Upper lobe of left lung (tissue), 6 donors: ENCODE measurements at places on chromosomes 11 and 22. TPM values are rescaled to one million over a fixed set of nuclear protein-coding genes. Genes with fewer than 3 reads are reported as not detected.

- H3K27me3 ChIP-seq = no peaks in the 10 kb centered on the region
- H3K4me3 ChIP-seq = no peak overlapping the region
- DNase-seq = no peak
- no peaks in the 10 kb centered on the region for H3K4me1 ChIP-seq
Observed at GRCh38 chr11:73838443-73839122, 38.1 kb downstream of the COA4 start.

DNA sequence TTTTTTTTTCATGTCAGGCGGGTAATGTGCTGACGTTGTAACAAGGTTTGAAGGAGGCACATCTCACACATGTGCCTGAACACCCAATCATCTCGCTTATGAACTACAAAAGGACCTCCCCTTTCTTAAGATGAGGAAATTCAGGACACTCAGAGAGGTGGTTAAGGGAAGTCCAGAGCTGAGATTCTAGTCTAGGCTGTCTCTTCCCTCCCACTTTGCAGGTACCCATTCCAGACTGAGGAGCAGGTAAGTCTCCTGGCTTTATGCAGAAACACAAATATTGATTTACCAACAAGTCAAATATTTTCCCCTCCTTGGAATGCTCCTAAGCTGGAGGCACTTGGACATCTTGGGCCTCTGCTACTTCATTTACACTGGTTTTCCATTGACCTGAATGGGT lies 122.9 kb upstream of the CADM1 start:
- no peak overlapping the region for H3K4me3 ChIP-seq
- no peaks in the 10 kb centered on the region for H3K4me1 ChIP-seq
- H3K27me3 ChIP-seq = no peaks in the 10 kb centered on the region
- DNase-seq = no peak
- H3K27ac ChIP-seq = no peak overlapping the region

GRCh38 chr11:64003807-64004589 lies 17.8 kb downstream of the OTUB1 start:
- peaks cover 47% of the 10 kb centered on the region for H3K4me1 ChIP-seq
- peaks cover 1% of the 10 kb centered on the region for H3K36me3 ChIP-seq
- no peak overlapping the region for H3K27ac ChIP-seq
- H3K4me3 ChIP-seq = no peak overlapping the region

DNA sequence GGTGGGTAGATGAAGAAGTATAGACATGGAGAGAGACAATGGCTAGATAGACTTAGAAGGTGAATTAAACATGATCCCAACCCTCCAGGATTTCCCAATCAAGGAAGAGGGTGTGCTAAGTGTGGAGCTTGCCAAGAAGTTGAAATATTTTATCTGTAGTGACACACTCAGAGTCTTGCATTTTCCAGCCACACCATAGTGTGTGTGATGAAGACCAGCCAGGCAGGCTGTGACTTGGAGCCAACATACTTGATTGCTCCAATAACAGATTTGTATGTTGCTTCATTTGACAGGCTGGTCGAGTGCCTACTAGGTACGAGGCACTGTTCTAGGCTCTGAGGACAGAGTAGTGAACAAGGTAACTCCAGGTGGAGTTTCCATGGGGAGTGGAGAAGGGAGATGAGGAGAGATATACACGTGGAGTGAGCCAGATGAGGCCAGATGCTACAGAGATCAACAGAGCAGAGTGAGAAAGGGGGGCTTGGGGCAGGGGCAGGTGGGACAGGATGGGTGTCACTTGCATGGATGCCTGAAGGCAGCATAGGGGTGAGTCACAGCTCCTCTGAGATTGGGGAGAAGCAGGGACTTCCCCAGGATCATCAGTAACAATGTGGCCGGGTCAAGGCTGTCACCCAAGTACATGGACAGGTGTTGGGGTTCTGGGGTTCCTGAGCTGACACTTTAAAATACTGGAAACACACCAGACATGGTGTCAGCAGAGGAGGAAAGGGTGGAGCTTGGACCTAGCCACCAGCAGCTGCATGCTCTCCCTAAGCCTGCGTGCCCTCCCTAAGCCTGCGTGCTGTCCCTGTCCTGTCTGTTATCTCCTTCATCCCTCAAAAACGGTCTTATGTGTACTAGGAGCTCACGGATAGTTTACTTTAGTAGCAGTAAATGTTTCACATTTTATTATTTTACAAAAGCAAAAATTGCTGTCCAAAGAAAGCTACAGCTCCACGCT lies 23.6 kb downstream of the PDGFB start:
- H3K27me3 ChIP-seq = no peaks in the 10 kb centered on the region
- no peak overlapping the region for H3K27ac ChIP-seq
- no peak overlapping the region for H3K4me3 ChIP-seq
- H3K4me1 ChIP-seq = no peaks in the 10 kb centered on the region
- no peak for DNase-seq
- no peaks in the 10 kb centered on the region for H3K36me3 ChIP-seq

- H3K27ac ChIP-seq = no peak overlapping the region
- no peaks in the 10 kb centered on the region for H3K36me3 ChIP-seq
- H3K27me3 ChIP-seq = no peaks in the 10 kb centered on the region
- DNase-seq = peak; percentile 94
Observed at GRCh38 chr11:57349491-57350274, 11.5 kb downstream of the P2RX3 start.

DNA sequence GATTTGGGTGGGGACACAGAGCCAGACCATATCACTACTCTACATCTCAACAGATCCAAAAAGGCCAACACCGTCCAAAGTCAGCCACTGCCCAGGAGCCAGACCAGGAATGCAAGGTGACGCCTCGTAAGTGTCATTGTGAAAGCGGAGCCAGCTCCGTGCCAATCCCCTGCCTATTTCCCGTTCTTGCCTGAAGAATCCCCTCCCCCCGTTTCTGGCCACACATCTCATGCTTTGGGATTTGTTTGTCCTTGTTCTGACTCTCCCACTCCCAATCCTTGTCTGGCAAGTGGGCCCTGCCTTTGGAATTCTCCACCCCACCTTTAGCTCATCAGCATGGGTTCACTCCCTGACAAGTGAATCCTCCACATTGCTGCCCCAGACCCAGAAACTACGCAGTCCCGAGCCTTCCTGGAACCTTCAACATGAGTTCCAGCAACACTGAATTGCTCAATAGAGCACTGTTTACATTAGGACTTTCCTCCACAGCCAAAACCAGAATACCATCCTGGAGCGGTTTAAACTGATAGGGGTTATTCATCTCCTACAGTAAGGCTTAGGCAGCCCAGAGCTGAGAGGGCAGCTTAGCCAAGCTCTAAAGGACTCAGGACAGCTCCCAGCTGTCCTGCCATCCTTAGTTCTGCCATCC lies 6.0 kb upstream of the SLC35C1 start:
- no peak overlapping the region for H3K4me3 ChIP-seq
- peak overlapping the region; percentile 74 for H3K27ac ChIP-seq
- peak; percentile 83 for DNase-seq
- no peaks in the 10 kb centered on the region for H3K27me3 ChIP-seq
- H3K4me1 ChIP-seq = peaks cover 13% of the 10 kb centered on the region

- no peak overlapping the region for H3K4me3 ChIP-seq
- H3K27me3 ChIP-seq = no peaks in the 10 kb centered on the region
- H3K27ac ChIP-seq = no peak overlapping the region
- peaks cover 11% of the 10 kb centered on the region for H3K4me1 ChIP-seq
- no peaks in the 10 kb centered on the region for H3K36me3 ChIP-seq
Observed at GRCh38 chr11:133946541-133947318, 10.0 kb downstream of the IGSF9B start.

- no peak overlapping the region for H3K27ac ChIP-seq
- peaks cover 22% of the 10 kb centered on the region for H3K4me1 ChIP-seq
- no peak for DNase-seq
- H3K36me3 ChIP-seq = no peaks in the 10 kb centered on the region
- peaks cover 4% of the 10 kb centered on the region for H3K27me3 ChIP-seq
Observed at GRCh38 chr11:67054346-67054835, 2.3 kb upstream of the RHOD start.

GRCh38 chr22:24191381-24191841 lies 10.1 kb downstream of the SUSD2 start:
- no peaks in the 10 kb centered on the region for H3K36me3 ChIP-seq
- H3K4me3 ChIP-seq = no peak overlapping the region

GRCh38 chr11:60991457-60991856 lies 20.0 kb downstream of the CD6 start:
- no peak overlapping the region for H3K27ac ChIP-seq
- H3K4me1 ChIP-seq = peaks cover 2% of the 10 kb centered on the region
- no peak overlapping the region for H3K4me3 ChIP-seq
- DNase-seq = no peak

DNA sequence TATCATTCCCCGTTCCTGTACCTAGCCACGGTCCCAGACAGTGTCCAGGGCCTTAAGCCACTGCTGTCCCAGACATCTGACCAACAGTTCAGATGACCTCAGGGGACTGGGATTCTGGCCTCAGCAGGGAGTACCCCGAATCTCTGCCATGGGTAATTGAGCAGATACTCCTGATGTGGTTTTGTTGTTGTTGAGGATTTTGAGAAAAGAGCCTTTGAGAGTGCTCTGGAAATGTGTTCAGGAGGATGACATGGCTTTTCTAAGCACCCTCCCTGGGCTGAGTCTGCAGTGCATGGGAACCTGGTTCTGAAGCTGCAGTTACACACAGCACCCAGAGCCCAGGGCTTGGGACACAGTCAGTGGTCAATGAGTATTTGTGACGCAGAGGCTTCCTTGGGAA lies 30.4 kb downstream of the ADAMTS15 start:
- H3K27me3 ChIP-seq = no peaks in the 10 kb centered on the region
- peaks cover 28% of the 10 kb centered on the region for H3K4me1 ChIP-seq
- DNase-seq = no peak
- no peaks in the 10 kb centered on the region for H3K36me3 ChIP-seq
- H3K27ac ChIP-seq = peak overlapping the region; percentile 62
- no peak overlapping the region for H3K4me3 ChIP-seq

KRTAP5-9 gene
- total RNA-seq = 0.26 TPM
